ENCODE measurements at places on chromosomes 4 and X.

DNA sequence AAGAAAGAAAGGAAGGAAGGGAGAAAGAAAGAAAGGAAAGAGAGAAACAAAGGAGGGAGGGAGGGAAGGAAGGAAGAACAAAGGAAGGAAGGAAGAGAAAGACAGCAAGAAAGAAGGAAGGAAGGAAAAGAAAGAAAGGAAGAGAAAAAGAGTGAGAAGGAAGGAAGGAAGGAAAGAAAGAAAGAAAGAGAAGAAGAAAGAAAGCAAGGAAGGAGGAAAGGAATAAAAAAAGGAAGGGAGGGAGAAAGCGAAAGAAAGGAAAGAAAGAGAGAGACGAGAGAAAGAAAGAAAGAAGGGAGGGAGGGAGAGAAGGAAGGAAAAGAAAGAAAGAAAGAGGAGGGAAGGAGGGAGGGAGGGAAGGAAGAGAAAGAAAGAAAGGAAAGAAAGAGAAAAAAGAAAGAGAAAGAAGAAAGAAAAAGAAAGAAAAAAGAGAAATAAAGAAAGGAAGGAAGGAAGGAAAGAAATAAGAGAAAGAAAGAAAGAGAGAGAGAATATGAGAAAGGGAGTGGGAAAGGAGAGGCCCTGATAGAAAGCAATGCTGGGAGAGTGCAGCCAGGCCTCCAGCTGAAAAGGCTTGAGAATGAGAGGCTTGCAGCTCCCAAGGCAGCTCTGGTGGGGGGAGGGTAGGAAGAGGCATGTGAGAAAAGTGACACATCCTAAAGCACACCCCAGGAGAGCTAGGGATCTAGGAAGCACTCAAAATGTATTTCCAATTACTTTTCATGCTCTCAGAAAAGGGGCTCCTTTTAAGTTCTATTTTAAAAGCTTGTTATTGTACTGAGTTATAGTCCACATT is 134.0 kb upstream of the ZIC3 start:
- no peak for DNase-seq

- no peak for DNase-seq
Observed at GRCh38 chrX:10077425-10078188, 79.2 kb upstream of the CLCN4 start.

DNA sequence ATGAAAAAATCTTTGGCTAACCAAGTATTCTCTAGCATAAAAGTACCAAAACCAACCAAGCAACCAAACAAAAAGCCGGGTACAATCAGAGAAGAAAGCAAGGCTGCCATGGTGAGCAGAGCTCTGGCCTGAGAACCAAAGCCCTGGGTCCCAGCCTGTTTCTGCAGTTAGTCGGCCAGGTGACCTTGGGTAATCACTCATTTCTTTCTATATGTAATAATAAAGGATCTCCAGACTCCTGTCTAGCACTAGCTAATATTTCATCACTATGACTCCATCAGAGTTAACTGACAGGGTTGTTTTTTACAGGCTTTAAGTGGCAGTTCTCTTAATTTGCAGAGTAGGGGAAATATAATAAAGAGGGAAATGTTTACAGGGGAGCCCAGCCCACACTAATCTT is 34.0 kb upstream of the RASGEF1B start:
- DNase-seq: no peak

GRCh38 chrX:108664701-108665100 is 71.7 kb downstream of the IRS4 start:
- no peak for DNase-seq

GRCh38 chr4:23888421-23889319 is 1.2 kb downstream of the PPARGC1A start:
- peak; percentile 24 for DNase-seq

DNA sequence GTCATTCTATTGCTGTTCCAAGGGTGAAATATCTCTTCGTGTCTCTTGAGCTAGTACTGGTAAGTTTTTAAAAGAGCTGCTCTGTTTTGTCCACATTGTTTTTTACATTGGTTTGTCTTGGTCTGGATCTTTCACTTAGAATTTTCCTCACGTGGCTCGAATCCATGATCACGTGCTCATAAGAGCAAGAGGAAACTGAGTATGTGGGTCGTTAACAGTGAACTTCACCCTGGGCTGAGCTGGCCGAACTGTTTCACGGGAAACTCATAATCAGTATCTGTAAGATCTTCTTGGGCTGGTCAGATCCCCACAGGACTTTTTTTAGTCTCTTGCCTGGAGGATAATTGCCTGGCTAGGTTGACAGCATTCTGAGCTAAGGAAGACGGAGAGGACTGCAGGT is 77.8 kb upstream of the HELT start:
- DNase-seq: no peak
